ENCODE measurements at places on chromosomes 2 and 18. TPM values are rescaled to one million over a fixed set of nuclear protein-coding genes. Genes with fewer than 3 reads are reported as not detected.

GRCh38 chr2:70541481-70542020 lies 12.1 kb downstream of the TGFA start:
- DNase-seq, result peak; percentile 74

GRCh38 chr2:99810225-99810624 lies 320.4 kb upstream of the REV1 start:
- DNase-seq, result no peak

DNA sequence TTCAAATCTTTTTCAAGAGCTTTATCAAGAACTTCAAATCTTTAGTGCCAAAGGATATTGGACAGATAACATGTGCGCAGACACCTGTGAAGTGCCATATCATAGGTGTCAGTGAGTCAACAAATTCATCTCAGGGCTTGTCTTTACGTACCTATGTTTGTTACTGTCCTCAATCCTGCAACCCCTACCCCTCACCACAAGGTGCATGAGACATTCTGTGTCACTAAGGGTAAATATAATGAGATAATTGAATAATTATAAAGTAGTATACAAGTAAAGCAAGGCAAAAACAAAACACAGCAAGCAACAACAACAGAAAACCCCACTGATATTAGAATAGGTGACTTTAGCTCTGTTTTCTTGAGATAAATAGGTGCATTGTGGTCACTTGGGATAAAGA lies 1495.8 kb upstream of the TMEFF2 start:
- no peak for DNase-seq

CRYGD gene
- total RNA-seq, result not detected

ITGA4 gene
- 33.3 TPM for total RNA-seq

Data from GM23248 (cell line).